ENCODE measurements at places on chromosomes 16 and 17.
A peak's percentile ranks its signal among the peaks of the same experiment; 100 is the strongest.

DNA sequence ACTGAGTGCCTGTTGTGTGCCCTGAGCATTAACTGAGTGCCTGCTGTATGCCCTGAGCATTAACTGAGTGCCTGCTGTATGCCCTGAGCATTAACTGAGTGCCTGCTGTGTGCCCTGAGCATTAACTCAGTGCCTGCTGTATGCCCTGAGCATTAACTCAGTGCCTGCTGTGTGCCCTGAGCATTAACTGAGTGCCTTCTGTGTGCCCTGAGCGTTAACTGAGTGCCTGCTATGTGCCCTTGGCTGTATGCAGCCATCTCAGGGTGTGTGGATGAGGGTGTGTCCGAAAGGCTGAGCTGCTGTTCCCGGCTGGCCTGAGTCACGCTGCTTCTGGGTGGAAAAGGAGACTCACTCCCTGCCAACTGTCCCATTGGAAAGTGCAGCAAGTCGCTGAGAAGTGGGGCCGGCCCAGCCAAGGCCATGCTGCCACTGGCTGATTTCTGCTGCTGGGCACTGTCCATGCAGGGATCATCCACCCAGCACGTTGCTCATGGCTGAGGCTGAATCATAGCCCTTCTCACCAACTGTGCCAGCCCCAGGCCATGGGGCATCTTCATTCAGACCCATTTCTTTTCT is 113.8 kb downstream of the OR1D5 start:
- DNase-seq = no peak

- DNase-seq = no peak
These were observed 37.1 kb upstream of the MYLK3 start for GRCh38 chr16:46785076-46785845.

DNA sequence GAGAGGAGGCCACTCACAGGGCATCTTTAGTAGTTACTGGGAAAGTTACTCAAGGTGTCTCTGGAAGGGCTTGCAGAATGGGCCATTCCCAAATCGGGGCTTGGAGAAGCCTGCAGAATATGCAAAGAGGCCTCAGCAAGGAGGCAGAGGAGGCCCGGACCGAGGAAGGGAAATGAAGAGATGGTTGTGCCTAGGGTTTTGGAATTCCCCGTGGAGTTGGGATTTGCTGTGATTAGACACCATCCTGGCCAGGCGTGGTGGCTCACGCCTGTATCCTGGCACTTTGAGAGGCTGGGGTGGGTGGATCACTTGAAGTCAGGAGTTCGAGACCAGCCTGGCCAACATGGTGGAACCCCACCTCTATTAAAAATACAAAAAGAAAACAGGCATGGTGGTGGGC is 193.0 kb downstream of the IRF8 start:
- DNase-seq = no peak

GRCh38 chr16:55294931-55295342 is 29.1 kb upstream of the IRX6 start:
- DNase-seq = peak; percentile 21

DNA sequence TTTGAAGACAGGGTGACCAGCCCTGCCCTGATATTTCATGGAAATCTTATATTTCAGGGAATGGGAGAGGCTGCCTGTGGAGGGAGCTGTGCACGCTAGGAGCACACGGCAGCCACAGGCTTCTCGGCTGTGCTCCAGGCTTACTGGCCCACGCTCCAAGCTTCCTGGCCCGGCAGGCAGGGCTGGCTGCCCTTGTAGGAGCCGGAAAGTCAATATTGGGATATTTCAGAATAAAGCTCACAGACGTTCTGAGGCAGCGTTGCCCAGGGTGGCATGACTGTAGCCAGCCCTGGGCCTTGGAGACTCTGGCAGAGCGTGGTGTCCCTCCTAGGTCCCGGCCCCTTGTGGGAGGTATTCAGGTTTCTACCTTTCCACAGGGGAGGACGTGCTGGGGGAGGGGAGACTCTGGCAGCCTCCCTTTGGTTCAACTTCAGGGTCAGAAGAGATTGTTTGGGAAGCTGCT is 95.6 kb downstream of the NPIPB11 start:
- DNase-seq = no peak

DNA sequence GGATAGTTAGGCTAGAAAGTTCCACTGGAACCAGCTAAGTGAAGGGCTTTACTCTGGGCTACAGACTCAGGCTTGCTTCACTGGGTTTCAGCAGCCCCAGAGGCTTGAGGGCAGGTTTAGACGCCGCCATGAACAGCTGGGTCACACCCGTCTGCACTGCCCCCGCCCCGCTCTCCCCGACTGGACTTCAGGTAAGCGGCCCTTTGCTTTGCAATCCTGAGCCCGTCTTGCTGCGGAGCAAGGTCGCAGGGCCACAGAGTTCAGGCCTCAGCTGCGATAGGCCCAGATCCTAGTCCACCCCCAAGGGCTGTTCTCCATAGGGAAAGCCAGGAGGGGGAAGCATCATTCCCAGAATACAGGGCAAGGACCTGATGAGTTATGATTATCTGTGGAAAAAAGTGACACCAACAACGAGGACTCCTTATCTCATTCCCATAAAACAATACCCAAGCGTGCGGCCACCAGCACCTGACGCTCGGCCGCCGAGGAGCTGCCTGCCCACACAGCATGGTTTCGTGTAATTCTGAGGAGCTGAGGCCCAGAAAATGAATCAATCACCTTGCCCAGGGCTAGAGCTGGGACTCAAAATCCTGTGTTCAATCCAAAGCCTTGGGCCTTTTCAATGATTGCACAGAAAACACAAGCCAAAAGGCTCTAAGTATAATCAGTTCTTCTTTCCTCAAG is 20.4 kb downstream of the MEAK7 start:
- no peak for DNase-seq

- no peak for DNase-seq
These were observed 427.9 kb upstream of the ERCC4 start for GRCh38 chr16:13492046-13492445.

DNA sequence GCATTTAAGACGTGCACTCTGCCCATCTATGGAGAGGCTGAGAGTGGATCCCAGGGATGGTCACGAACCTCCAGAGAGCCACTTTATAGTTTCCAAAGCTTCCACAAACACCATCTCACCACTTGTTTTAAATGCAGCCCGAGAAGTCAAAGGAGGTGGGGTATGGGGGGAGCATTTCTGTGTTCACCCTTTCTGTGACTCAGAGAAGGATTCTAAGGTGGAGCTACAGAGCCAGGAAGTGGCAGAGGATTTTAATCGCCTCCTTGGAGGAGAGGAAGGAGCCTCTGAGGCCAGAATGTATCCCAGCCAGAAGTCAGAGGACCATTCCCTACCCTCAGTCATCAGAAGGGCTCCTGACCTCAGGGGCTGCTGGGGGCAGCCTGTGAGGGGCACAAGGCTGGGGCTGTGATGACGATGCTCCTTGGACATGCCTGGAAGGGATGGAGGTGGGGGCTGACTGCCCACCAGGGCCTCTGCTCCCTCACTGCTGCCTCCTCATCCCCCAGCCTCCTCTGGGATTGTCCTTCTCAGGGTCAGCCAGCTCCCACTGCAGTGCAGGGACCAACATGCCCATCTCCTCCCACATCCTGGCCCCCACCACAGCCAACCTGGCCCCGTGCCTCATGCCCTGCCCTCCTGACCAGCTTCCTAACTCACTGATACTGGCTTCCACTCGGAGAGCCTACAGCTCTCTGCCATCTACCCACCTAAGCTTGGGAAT is 2.8 kb downstream of the XYLT2 start:
- DNase-seq = no peak

- DNase-seq = no peak
These were observed 4.9 kb downstream of the SOX9 start for GRCh38 chr17:72125742-72126141.

DNA sequence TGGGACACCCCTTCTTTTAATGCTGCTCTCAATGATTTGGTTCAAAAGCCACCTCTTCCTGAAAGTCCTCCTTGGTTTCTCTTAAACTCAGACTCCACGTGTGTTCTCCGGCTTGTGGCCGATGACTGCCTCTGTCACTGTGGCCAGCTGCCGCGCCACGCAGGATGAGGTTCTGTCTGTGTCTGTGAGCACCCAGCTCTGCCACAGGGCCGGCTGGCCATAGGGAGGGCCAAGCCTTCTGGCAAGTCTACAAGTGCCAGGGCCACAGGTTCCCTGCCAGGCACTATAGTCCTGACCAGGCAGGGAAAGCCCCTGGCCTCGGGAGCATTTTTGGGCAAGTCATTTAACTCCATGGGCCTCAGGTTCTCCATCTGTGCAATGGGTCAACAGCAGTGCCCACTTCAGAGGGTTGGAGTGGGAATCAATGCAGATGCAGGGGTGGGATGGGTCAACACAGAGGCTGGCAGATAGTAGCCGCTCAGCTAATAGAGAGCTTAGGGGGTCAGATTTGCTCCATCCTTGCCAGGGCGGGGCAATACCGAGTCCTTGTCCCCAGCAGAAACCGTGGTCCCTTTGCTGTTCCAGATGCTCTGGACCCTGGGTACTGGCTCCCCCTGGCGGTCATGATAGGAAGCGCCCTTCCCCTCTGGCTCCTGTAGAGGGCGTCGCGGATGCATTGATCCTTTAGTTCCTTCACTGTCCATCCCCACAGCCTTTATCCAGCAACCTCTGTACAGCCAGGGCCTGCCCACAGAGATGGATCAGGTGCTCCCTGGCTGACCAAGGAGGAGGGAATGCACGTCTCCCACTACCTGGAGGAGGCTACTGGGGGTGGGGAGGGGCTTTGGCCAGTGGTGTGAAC is 19.3 kb upstream of the ADGRG3 start:
- peak; percentile 87 for DNase-seq

- no peak for DNase-seq
These were observed 12.1 kb downstream of the CD300A start for GRCh38 chr17:74478420-74479100.

DNA sequence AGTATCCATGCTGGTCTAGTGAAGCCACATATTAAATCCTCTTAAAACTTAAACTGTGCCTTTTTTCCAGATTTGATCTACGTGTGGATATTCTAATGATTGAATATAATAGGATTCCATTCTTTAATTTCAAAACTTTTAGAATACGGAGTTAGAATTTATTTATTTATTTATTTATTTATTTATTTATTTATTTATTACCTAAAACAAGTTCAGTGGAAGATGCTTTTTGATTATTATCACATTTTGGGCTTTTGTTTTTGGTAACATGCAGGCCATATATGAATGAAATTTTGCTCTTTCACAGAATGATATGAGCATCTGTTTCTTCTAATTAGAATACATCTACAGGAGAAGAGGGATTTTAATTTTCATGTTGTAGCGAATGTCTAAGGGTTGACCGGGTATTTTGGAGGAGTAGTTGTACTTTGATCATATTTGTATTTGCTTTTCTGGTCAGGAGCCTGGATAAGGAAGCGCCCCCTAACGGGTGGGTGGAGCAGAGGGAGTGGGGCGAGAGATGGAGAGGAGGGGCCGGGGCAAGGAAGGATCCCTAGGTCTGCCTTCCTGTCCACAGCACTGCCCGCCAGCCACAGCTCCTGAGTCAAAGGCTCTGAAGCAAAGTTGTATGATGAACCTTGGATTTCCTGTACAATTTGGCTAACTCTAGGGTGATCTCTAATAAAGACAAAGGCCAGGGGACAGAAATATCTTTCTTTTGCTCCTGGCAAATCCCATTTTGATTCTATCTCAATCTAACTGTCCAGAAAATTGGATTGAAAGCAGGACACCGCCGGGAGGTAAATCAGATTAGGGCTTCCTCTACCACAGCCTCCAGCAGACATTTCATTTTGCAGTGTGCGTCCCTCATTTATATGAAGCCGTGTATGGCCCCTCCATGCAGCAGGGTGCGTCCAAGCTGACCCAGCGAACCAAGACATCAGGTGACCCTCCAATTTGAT is 149.1 kb downstream of the PRKCA start:
- no peak for DNase-seq

DNA sequence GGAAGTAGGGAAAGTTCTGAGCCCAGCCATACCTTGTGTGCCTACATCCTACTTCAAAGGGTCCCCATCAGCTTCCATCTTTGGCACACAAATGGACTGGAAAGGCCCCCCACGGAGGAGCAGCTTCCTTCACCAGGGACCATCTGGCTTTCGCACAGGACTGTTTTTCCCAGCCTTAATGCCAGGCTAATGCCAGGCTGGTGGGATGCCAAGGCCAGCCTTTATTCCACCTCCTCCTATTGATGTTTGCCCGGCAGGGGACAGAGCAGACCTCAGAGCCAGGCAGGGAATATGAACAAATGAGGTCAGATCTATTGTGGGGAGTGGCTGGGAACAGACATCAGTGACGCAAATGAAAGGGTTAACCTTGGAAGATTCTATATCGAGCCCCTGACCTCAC is 5.7 kb downstream of the GPR179 start:
- DNase-seq = no peak

- DNase-seq = no peak
These were observed 18.6 kb upstream of the C17orf113 start for GRCh38 chr17:42068979-42069378.

GRCh38 chr17:79115487-79115886 is 40.9 kb downstream of the ENGASE start:
- DNase-seq = no peak

- DNase-seq = peak; percentile 72
These were observed 4.6 kb downstream of the UNC119 start for GRCh38 chr17:28547623-28548416.

- DNase-seq = no peak
These were observed 24.6 kb downstream of the SLC6A4 start for GRCh38 chr17:30210901-30211300.

DNA sequence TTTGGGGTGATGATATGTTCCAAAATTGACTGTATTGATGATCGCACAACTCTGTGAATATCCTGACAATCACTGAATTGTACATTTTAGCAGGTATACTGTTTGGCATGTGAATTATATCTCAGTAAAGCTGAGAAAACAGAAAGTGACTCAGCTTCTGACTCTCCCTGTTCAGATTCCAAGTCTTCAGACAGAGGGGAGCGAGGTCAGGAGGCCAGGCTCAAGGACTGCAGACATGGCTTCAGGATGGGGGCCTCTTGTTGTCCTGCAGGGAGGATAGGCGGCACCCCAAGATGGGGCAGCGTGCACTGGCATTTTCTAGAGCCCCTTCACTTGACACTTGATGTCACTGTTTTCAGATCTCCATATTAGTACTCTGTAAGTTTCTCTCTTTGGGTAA is 45.6 kb downstream of the KNOP1 start:
- DNase-seq = no peak

DNA sequence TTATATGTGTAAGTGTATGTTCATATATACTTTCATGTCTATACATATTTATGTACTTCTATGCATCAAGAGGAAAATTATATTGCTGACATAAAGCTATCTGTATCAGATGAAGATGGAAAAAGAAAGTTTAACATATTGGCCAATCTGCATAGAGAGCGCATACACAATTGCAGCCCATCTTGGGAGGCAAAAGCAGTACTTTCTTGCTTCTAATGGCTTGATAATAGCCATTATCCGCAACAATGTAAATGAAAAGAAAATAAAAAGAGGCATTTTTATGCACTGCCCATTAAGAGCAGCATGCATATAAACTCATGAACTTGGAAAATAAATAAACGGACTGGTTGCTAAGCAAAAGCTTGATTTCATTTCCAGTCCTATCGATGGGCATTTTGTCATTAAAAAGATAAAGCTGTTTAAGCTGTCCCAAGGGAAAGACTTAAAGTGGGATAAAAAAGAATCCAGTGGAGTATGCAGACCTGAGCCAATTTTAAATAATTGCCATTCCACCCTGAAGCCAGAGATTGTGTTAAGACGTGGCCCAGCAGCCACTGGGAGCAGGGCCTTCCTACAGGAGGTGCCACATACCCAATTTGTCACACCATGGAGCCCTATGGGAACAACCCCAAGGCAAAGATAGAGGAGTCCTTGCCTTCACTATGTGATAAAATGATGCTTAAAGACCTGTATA is 183.6 kb upstream of the CDH11 start:
- DNase-seq = no peak

GRCh38 chr17:34370997-34371395 is 8.0 kb upstream of the CCL1 start:
- no peak for DNase-seq

Measured in femur (tissue), 1 donor.